ENCODE measurements at places on chromosomes 7 and 10.
A peak's percentile ranks its signal among the peaks of the same experiment; 100 is the strongest.

GRCh38 chr10:71228875-71229675, 16.7 kb downstream of the UNC5B start:
- no peak for DNase-seq

DNA sequence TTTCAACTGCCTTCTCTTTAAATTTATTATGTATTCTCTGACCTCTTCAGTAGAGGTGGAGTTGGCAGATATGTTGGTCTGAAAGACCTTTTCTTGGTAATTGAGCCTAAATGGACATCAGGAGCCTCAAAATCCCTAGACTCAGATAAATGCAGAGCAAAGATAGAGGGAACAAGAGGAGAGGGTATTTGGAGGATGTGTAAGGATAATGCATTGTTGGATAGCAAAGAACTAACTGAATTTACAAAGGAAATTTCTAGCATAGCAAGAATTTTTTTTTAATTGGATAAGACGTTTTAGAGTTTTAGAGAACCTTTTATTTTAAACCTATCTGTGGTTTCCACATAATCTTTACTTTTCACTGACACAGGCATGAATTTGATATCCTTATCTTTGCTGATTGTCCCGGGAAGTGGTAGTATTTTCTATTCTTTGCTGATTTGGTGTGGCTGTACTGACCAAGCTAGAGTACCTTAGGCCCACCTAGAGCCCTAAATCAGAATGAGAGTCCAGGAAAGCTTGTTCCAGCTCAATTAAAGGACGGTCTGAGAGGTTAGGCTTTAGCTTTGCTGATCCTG, 91.3 kb downstream of the NRF1 start:
- DNase-seq, result no peak

DNA sequence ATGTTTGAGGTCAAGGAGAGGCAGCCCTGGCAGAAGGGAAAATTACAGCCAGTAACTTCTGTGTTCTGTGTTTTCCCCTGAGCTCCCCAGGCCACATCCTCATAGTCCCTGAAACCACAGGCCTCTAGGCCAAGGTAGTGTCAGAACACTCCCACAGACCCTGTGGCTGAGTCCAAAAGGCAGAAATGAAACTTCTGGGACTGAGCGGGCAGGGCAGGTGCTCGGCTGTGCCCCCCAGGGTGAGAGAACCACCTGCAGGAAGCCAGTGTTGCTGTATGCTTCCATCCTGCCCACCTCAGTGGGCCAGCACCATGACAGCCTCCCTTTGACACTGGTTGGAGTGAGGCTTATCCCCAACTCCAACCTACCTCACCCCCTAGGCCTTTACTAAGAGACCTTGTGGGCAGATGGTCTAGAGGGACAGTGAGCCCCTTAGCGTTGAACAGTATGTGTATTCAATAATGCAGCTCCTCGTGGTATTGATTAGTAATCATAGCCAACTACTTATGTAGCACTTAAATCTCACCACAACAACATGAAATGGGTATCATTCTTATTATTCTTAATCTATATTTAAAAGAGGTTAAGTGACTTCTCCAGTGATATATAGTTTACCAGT, 30.3 kb downstream of the PIK3CG start:
- no peak for DNase-seq

- no peak for DNase-seq
Observed at GRCh38 chr7:51374936-51375335, 58.3 kb upstream of the COBL start.

GRCh38 chr7:74351836-74352235, 62.6 kb downstream of the CLIP2 start:
- no peak for DNase-seq

DNA sequence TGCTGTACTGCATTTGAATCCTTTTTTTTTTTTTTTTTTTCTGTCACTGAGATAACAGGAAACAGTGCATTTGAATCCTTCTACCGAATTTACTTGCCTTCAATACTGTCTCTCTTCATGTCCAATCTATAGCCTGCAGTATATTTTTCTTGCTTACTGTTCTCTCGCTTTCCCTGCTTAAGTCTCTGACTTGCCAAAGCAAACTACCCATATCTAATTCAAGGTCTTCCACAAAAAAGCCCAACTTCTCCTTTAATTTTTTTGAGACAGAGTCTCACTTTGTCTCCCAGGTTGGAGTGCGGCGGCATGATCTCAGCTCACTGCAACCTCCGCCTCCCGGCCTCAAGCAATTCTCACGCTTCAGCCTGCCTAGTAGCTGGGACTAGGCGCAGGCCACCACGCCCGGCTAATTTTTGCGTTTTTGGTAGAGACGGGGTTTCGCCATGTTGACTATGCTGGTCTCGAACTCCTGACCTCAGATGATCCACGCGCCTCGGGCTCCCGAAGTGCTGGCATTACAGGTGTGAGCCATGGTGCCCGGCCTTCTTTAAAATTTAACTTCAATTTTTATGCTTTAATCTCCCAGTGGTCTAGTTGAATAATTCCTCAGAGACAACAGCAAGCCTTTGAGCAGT, 882 bp downstream of the PDCD11 start:
- DNase-seq, result no peak

GRCh38 chr7:129089521-129090212, 34.8 kb upstream of the TNPO3 start:
- no peak for DNase-seq

GRCh38 chr10:126939706-126940105, 34.5 kb downstream of the DOCK1 start:
- DNase-seq, result no peak

DNA sequence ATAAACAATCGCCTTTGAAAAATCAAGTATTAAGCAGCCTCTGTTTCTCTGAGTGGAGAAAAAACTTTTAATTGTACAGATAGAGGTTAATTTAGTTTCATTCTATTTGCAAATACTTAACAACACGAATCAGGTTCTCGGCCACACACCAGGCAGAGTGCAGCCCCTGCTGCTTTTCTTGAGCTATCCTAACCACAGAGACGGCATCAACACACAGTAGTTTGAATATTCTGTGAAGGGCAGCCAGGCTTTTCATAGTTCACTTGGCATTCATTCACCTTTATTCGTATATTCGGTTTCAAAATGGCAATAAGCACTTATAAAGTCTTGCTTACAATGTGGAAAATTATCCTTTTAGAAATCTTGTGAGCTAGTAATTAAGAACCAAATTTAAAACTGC, 5.7 kb downstream of the ADARB2 start:
- no peak for DNase-seq

DNA sequence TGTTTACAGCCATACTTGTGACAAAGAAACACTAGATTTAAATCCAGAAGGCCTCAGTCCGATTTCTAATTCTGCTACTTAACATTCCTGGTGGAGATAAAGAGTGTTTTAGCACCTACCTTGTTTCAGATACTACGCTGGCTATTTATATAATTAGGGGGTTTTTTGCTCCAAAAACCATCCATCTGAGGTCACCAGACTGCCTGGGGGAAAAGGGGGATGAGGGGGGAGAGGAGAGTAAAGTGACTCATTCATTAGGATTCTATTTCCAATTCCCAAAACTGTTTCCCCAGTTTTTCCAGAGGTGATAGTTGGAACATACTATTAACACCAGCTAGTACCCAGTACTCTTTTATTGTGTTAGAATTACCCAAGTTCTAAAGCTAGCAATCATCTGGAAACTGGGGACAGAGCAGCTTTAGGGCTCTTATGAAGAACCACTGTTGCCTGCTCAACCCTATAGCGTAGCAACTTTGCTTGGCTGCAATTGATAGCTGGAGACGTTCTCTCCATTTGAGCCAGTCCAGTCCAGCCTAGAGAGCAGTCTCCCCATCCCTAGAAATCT, 6.6 kb downstream of the GCC1 start:
- DNase-seq, result peak; percentile 33

GRCh38 chr10:100743626-100744135, 1.7 kb upstream of the PAX2 start:
- peak; percentile 81 for DNase-seq

- peak; percentile 26 for DNase-seq
Observed at GRCh38 chr10:129531969-129532660, 65.1 kb downstream of the MGMT start.

DNA sequence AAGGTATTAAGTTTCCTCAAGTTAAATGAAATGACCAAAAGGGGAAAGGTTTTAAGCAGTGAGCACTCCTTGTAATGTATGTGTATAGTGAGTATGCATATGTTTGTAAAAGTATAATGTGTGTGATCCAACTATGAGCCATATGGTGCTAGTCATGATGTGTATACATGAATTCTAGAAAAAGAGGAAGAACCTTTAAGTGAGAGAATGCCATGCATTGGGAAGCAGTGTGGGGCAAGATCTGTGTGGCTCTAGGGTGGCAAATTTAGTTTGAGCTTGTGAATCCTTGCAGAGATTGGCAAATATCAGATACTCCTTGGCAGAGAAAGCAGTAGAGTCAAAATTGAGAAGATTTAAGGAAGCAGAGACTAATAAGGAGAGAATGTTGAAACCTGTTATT, 435.0 kb downstream of the AUTS2 start:
- no peak for DNase-seq

DNA sequence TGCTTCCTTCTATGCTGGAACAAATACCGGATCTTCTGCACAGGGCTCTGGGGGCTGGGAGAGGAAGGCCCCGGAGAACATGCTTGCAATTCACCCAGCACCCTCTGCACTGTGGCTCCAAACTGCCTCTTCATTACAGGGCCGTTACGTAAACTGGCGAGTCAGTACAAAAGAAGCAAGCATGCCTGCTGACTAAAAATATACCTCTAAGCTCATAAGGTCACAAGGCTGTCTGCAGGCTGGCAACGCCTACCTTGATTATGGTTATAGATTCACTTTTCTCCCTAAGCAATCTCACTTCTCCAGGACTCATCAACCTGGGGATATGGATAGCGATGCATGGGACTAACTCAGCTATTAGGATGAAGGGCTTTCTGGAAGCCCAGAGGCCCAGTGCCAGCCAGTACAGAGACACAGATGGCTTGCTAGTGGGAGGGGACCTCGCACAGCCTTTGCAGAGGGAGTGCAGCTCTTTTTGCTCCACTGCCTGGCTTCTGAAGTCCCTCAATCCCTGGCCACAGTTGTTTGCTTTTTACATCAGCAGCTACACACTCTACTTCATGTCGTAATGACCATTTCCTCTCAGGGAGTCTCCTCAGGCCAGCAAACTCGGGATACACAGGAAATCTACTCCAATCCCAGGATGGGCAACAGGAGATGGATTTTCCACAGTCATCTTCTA, 96.1 kb downstream of the SH3PXD2A start:
- DNase-seq, result peak; percentile 58

DNA sequence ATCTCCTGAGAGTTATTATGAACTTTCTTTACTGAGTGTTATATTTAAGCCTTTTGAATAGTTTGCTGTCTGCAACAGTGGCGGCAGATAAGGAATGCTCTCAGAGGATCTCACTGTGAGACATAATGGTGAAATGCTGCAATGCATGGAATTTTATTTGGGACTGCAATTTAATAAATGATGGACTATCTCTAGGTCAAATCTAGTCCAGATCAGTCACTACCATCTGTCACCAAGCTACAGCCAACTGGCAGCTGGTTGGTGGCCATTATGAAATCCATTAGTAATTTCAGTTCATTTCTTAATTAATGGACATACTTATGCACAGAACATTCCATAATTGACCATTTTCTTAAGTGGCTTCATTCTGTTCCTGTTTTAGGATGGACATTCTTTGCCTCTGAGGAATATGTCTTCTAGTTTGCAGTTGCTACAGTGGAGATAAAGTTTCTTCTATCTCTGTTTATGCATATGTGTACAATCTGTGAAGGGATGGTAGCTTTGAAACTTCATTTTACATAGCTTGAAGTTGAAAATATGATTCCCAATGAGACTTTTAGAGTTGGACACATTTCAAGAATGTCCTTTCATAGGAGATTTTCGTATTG, 586.6 kb downstream of the SUGCT start:
- DNase-seq, result peak; percentile 22

GRCh38 chr10:58859526-58859925, 316.9 kb upstream of the PHYHIPL start:
- DNase-seq, result no peak

DNA sequence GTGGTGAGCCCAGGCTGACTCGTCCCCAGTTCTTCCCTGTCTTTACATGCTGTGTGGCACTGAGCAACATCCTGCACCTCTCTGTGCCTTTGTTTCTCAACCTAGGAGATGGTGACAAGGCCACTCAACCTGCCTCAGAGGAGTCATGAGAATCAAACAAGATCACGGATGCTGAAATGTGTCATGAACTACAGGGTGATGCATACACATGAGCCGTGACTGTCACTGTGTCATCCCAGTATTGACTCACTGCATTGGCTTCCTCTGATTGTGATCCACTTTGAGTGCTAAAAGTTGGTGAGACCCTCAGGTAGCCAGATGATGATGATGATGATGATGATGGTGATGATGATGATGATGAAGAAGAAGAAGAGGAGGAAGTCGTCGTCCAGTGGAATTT, 11.5 kb downstream of the C10orf71 start:
- no peak for DNase-seq

- DNase-seq, result no peak
Observed at GRCh38 chr10:112288486-112288885, 5.3 kb downstream of the TECTB start.

GRCh38 chr10:70162892-70163201, 7.5 kb downstream of the SAR1A start:
- no peak for DNase-seq

GRCh38 chr7:54877683-54878082, 118.7 kb upstream of the SEC61G start:
- DNase-seq, result no peak

DNA sequence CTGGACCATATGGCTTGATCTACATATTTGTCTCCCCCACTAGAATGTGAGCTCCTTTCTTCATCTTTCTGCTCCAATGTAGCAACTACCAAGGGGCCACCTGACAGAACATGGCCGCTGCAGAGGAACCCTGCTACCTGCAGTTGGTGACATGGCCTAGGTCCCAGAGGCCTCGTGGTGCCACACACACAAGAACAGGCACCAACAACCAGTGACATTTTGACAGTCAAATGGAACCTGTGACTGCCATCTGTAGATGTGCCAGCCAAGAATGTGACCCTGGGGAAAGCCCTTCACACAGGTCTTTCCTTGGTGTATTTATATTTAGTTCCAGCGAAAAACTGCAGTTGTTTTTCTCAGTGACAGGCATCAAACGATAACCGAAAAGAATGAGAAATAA, 67.9 kb upstream of the ANKRD1 start:
- DNase-seq, result no peak

- no peak for DNase-seq
Observed at GRCh38 chr7:124106575-124106974, 73.7 kb upstream of the TMEM229A start.

GRCh38 chr10:3765146-3765545, 19.9 kb downstream of the KLF6 start:
- no peak for DNase-seq

GRCh38 chr7:5691606-5692005, 89.9 kb downstream of the RNF216 start:
- DNase-seq, result no peak

GRCh38 chr7:150739033-150739432, 1.8 kb downstream of the GIMAP5 start:
- no peak for DNase-seq

All from AG20443 (cell line).